ENCODE measurements at places on chromosomes 7 and 10.

GRCh38 chr7:123343611-123344010, 143.8 kb upstream of the SLC13A1 start:
- no peak for DNase-seq

- no peak for DNase-seq
Observed at GRCh38 chr10:69348816-69349541, 67.7 kb downstream of the TACR2 start.

- no peak for DNase-seq
Observed at GRCh38 chr10:11275651-11276050, 258.0 kb downstream of the CELF2 start.

DNA sequence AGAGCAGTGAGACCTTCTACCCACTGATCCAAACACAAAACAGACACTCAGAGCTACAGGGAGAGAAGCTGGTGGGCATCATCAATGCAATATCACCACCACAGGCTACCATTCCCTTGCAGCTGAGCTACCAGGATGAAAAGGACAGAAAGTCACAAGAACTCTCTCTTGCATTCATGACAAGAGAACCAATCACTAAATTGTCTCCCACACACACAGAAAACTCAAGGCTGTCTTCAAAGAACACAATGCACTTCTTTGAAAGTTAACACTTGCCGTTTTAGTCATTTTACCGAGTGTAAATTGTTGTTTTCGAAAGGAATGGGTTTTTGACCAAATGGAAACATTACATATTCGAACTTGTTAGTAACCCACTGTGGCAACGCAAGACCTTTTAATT, 626.6 kb downstream of the SORCS1 start:
- no peak for DNase-seq

- no peak for DNase-seq
Observed at GRCh38 chr7:117143580-117143979, 179.3 kb downstream of the WNT2 start.

- no peak for DNase-seq
Observed at GRCh38 chr10:99630433-99630832, 10.2 kb upstream of the SLC25A28 start.

- no peak for DNase-seq
Observed at GRCh38 chr10:47332371-47332770, 10.1 kb downstream of the GDF2 start.

DNA sequence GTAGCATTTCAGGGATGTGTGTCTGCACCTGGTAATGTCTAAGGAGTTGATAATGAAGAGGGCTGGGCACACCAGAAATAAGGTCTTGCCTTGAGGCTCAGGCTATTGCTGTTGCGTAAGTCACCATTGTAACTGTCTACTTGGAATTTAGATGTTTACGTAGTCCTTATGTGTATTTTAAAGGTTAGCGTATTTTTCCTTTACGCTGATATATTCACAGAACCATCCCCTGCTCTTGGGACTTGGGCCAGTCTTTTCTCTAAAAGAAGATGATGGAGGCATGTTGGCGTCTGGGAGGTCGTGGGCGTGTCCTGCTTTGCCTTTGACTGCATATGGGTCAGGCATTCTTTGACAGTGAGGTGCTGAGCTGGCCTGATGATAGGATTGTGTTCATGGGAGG, 14.7 kb downstream of the WDR37 start:
- DNase-seq = no peak

DNA sequence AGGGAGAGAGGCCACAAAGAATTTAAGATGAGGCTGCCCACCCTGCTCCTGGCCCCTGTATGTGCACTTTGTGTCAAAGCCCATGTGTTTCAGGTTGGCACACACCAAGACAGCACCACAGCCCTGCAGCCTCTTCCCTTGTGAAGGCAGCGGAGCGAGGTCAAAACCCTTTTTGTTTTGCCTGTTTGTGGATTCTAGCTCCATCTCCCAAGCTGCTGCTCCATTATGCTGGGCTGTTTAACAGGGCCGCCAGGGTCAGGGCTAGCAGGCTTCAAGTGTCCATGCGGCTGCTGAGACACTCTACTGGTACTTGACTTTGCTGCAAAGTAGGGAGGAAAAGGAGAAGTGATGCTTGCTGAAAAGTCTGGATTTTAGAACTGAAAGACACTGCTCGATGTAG, 142.3 kb upstream of the EFCAB10 start:
- no peak for DNase-seq

- DNase-seq = no peak
Observed at GRCh38 chr7:111053035-111053434, 37.9 kb upstream of the LRRN3 start.

DNA sequence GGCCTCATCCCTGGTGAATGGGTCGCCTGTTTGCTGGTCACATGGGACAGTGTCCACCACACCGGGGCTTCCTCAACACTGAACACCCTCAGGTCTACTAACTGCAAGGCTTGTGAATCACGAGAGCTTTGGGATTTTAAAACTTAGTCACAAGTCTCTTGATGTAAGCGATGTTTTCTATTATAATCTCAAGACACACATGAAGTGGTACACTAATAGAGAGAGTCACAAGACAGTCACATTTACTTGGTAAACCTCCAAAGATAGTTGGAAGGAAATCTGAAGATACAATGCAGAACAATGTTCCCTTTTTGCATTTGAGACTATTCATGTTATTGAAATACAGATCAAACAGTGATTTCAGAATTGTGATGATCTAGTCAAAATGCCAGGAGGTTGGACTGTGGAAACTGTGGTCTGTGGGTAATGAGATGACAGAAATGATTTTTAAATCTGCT, 233.1 kb upstream of the KLF6 start:
- no peak for DNase-seq

- no peak for DNase-seq
Observed at GRCh38 chr10:126926568-126926967, 21.3 kb downstream of the DOCK1 start.

- DNase-seq = no peak
Observed at GRCh38 chr10:18378766-18379165, 238.5 kb downstream of the CACNB2 start.

- no peak for DNase-seq
Observed at GRCh38 chr10:29183301-29183945, 105.4 kb upstream of the LYZL1 start.

DNA sequence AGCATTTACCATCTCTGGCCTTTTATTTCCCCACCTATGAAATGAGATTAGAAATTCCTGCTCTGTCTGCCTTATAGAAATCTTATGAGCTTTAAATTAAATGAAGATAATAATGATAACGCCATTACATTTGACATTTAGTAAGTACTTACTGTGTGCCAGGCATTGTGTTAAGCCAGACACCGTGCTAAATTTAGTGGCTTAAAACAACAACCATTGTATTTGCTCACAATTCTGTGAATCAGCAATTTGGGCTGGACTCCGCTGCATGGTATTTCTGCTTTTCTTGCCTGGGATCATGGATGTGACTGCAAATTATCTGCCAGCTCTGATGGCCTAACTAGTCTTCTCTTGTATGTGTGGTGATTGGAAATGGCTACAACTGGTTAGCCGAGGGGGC, 56.4 kb upstream of the CCDC6 start:
- DNase-seq = no peak

GRCh38 chr10:130928306-130928705, 383.2 kb downstream of the TCERG1L start:
- no peak for DNase-seq

DNA sequence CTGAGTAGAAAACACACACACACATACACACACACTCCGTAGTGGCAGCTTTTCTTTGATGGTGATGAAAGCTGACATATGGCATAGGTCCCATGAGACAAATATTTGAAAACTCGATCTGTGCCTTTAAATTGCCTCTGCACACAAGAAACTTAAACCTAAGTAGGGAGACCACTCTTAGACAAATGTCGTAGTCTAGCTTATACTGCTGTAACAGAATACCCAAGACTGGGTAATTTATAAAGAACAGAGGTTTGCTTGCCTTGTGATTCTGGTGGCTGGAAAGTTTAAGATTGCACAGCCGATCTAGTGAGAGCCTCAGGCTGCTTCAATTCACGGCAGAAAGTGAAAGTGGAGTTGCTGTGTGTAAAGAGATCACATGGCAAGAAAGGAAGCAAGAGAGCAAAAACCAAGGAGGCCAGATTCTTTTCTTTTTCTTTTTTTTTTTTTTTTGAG, 489.4 kb upstream of the SORCS1 start:
- no peak for DNase-seq

DNA sequence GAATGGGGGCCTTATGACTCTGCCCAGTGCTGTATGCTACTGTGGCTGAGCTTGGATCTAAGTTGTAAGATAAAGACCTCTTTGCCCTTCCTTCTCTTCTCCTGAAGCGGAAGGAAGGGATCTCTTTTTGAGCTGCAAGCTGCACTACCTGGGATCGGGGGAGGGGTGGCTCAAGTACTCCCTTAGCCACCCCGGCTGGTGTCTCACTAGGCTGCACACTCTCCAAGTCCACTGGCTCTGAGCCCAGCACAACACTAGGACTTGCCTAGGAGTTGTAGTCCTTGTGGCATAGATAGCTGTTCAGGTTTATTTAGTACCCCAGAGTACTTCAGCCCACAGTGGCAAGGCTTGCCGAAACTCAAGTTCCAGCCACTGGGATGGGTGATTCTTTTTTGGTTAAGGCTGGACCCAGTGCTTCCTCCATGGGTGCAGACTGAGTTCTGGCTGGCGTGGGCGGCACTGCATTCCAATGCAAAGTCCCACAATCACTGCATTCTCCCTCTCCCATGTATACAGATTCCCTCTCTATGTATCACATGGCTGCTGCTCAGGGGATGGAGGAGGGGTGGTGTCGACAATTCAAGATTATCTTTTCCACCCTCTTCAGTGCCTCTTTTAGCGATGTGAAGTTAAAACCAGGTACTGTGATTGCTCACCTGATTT, 76.2 kb upstream of the SLC25A13 start:
- DNase-seq = no peak

DNA sequence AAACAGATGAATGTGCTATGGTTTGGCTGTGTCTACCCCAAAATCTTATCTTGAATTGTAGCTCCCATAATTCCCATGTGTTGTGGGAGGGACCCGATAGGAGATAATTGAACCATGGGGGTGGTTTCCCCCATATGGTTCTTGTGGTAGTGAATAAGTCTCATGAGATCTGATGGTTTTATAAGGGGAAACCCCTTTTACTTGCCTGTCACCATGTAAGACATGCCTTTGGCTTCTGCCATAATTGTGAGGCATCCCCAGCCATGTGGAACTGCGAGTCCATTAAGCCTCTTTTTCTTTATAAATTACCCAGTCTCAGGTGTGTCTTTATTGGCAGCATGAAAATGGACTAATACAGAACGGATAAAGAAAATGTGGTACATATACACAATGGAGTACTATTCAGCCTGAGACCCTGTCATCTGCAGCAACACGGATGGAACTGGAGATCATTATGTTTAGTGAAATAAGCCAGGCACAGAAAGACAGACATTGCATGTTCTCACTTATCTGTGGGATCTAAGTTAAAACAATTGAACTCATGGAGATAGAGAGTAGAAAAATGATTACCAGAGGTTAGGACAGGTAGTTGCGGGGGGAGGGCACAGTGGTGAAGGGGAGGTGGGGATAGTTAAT, 587.6 kb upstream of the NRP1 start:
- no peak for DNase-seq

- no peak for DNase-seq
Observed at GRCh38 chr7:109476409-109476808, 906.7 kb downstream of the DNAJB9 start.

GRCh38 chr7:27242555-27243339, at the start of gene EVX1:
EVX1 (plus strand) TSS chr7:27242802; CDS start chr7:27243031, 229 bp downstream.
- no peak for DNase-seq

GRCh38 chr10:131159771-131160170, 151.8 kb downstream of the TCERG1L start:
- DNase-seq = no peak

GRCh38 chr7:1641661-1642260, 28.3 kb upstream of the ELFN1 start:
- DNase-seq = no peak

DNA sequence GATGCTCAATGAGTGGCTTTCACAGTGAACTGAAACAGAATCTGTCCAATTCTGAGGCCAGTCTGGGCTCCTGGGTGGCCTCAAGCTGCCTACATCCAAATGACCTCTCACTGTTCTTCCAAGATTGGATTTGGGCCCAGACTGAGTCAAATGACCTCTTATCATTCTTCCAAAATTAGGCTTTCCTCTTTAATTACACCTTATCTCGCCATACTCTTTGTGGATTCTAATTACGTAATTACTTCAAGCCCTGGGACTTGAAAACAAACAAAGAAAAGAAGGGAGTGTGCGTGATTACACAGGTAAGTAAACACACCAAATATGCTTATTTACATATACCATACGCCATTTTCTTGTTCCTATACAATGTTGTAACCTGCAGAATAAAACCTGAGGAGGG, 18.8 kb downstream of the SORBS1 start:
- no peak for DNase-seq

DNA sequence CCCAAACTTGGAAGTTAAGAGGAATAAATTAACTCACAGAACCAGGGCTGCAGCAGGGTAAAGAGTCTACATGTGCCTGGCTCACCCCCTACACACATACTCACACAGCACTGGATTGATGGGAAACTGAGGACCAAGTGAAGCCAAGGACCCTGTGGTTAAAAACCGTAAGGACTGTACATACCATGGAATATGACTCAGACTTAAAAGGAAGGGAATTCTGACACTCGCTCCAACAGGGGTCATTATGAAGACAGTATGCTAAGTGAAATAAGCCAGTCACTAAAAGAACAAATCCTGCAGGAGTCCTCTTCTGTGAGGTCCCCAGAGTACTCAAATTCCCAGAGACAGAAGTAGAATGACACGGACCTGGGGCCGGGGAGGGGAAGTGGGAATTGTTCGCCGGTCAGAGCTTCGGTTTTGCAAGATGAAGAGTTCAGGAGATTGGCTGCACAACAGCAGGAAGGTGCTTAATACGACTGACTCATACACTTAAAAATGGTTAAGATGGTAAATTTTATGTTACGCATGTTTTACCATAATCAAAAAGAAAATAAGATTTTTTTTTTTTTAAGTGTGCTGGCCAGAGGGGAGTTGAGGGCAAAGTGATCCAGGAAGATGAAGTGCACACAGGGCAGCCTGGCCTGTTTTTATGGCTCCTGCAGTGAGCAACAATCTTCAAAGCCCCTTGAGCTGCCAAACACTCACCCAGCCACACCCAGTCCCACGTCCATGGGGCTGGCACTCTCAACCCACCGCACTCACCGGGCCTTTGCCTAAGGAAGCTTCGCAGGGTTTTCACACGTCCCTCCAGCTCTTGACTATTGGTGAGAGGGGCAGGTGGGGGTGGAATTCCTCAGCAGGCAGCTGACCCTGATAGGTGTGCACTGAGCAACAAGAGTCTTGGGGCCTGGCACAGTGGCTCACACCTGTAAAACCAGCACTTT, 26.4 kb downstream of the DRGX start:
- no peak for DNase-seq

- no peak for DNase-seq
Observed at GRCh38 chr10:29694121-29694520, 59.4 kb upstream of the SVIL start.

GRCh38 chr7:66250711-66251110, 45.6 kb downstream of the TPST1 start:
- no peak for DNase-seq

- DNase-seq = no peak
Observed at GRCh38 chr10:103062854-103063590, 130.1 kb downstream of the NT5C2 start.

DNA sequence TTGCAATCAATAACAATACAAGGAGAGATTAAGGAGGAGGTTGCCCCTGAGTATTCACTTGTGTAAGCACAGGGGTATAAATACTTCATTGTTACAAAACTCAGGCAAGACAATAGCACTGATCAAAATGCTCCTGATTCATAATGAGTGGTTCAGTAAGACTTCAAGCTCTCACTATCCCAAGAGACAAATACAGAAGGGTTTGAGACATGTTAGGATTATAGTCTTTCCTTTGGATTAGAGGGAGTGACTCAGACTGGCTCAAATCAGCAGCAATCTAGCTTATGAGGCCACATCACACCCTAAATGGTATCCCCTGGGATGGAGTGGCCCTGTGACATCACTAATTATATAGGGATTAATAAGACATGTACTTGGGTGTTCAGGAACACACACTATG, 167.2 kb upstream of the HGF start:
- no peak for DNase-seq
